ENCODE measurements at places on chromosomes 6 and 20.

DNA sequence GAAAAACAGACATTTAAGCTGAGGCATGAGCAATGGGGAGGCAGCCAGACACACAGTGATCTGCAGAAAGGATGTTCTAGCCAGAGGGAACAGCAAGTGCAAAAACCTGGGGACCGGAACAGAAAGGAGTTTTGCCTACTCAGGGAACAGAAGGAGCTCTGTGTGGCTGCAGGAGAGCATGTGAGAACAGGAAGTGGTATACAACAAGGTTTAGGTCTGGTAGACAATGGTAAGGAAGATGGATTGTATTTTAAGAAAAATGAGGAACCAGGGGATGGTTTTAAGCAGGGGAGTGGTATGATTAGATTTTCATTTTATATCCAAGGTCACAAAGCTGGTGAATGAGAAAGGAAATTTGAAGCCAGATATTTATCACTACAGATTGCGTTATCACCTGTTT is 157.5 kb downstream of the UNC5CL start:
- no peaks in the 10 kb centered on the region for H3K36me3 ChIP-seq
- H3K27ac ChIP-seq: no peak overlapping the region
- no peak for DNase-seq

- peaks cover 20% of the 10 kb centered on the region for H3K27me3 ChIP-seq
- H3K27ac ChIP-seq: no peak overlapping the region
- H3K36me3 ChIP-seq: no peaks in the 10 kb centered on the region
- H3K4me1 ChIP-seq: peaks cover 20% of the 10 kb centered on the region
- no peak for DNase-seq
Measured at GRCh38 chr20:35600993-35601973, 14.3 kb upstream of the SPAG4 start.

DNA sequence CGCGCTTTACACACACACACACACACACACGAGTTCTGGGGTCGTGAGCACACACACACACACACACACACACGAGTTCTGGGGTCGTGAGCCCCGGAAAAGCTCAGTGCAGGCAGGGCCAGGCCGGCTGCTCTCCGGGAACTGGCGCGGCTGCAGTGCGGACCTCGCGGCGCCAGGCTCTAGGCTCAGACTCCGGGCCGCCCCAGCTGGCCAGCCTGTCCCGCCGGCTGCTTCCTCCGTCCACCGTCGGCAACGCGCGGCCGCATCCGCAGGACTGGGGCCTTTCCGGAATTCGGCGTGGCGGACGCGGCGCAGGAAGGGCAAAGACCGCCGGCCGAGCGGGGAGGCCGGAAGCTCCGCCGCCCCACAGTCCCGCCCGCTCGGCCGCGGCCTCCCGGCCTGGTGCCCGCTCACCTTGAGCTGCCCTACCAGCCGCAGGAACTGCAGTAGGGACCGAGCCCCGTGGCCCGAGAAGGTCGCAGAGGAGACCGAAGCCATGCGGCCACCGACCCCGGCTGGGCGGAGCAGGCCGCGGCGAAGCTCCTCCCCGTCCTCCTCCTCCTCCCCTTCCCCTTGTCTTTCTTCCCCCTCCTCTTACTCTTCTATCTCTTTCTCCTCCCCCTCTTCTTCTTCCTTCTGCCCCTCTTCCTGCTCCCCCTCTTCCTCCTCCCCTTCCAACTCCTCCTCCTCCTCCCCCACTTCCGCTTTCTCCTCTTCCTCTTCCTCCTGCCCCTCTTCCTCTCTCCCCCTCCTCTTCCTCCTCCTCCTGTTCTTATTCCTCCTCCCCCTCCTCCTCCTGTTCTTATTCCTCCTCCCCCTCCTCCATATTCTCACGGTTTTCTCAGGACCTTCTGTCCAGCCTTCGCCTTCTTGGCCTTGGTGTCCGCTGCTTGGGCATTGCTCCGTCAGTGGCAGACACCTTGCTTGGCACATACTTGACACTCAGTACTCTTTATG is at the start of gene HDDC2:
HDDC2 (minus strand) TSS at position 533 of the 957 bp plus-strand sequence; CDS start at position 498, 35 bp downstream.
- H3K27me3 ChIP-seq: no peaks in the 10 kb centered on the region
- H3K36me3 ChIP-seq: peaks cover 18% of the 10 kb centered on the region
- H3K27ac ChIP-seq: peak within 1 kb of the TSS; percentile 93
- DNase-seq: peak; percentile 80
- H3K4me3 ChIP-seq: peak within 1 kb of the TSS; percentile 88

- H3K36me3 ChIP-seq: no peaks in the 10 kb centered on the region
- no peak overlapping the region for H3K4me3 ChIP-seq
- H3K27me3 ChIP-seq: no peaks in the 10 kb centered on the region
- peak overlapping the region; percentile 57 for H3K27ac ChIP-seq
- H3K4me1 ChIP-seq: peaks cover 32% of the 10 kb centered on the region
- peak; percentile 77 for DNase-seq
Measured at GRCh38 chr20:50724851-50725723, 6.3 kb upstream of the PARD6B start.

DNA sequence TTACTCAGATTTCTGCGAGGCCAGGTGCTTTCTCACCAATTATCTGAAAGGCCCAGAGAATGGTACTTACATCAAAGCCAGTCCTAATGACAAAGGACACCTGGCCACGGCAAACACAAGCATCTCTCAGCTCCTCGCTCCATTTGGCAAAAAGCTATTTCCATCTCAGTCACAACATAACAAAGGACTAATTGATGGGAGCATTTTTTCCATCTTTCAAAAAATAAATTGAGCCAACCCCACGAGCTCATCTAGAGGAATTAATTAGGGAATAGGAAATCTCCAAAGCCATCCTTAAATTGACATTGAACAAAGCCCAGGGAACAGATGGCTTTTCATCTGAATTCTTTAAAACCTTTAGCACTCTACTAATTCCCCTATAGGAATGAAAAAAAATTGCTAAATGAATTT is 236.7 kb downstream of the HAO1 start:
- no peaks in the 10 kb centered on the region for H3K27me3 ChIP-seq
- no peak overlapping the region for H3K27ac ChIP-seq
- no peak for DNase-seq

DNA sequence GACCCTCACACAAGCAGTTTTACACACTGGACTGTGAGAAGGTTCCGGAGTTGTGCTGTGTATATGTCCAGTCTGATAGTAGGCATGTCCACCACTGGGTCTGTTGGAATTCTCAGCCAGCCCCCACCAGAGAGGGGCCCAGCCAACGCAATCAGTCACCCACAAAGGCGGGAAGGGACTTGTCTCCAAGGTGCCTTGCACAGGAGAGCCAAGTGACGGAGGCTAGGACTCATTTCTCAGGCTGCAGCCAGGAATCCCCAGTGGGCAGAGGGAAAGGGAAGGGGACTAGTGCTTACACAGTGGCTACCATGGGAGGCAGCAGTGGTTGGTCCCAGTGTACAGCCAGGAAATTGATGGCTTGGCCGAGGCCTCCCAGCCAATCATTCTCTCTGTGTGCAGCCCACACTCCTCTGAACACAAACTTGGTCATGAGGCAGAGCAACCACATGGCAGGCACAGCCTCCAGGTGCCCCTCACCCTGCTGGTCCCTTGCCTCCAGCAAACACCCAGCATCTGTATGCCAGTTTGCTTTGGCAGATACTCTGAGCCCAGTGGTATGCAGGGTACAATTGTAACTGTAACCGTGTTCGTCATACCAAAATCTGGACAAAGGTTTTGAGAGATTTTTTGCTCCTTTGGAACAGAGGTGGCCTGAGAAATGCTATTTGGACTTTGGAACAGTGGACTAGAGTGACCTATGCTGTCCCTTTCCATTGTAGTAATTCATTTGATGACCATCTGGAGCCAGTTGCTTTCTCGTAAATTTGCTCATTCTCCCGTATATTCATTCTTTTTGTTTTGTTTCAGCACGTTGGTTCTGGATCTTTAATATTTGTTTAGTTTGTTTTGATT is 72.9 kb upstream of the MYL9 start:
- no peaks in the 10 kb centered on the region for H3K27me3 ChIP-seq
- peak overlapping the region; percentile 97 for H3K27ac ChIP-seq
- no peak overlapping the region for H3K4me3 ChIP-seq
- DNase-seq: no peak
- no peaks in the 10 kb centered on the region for H3K36me3 ChIP-seq

GRCh38 chr20:50009521-50010454 is 27.0 kb downstream of the SNAI1 start:
- H3K36me3 ChIP-seq: no peaks in the 10 kb centered on the region
- H3K4me1 ChIP-seq: peaks cover 7% of the 10 kb centered on the region
- no peak for DNase-seq
- peak overlapping the region; percentile 22 for H3K4me3 ChIP-seq
- peaks cover 15% of the 10 kb centered on the region for H3K27me3 ChIP-seq

DNA sequence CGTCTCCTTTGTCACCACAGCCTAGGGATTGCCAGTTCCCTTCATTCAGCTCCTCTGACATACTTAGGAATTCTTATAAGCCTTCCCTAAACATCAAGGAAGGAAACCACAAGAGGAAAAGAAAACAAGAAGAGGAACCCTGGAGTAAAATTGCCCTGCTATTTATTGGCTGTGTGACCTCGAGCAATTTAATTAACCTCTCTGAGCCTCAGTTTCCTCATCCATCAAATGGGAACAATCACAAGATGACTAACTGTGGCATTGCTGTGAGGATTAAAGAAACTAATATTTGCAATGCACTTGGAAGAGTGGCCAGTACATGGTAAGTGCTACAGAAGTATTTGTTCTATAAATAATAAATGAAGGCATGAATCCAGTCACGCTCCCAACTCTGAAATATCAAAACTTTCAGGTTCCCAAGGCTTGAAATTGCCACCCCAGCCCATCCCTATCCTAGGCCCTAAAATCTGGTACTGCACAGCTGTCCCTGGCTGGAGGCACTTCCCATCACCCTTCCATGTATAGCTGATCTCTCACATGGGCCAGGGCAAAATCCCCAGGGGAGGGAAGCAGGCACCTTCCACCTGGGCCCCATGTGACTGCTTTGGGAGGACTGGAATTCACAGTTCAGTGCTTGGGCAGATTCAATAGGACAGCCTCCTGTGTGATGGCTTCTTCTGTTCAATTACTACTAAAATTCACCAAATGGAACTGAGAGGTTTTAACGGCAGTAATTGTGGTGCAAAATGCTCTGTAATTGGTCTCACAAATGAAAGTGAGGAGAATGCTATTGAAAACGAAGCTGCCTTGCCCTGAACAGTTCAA is 78.0 kb upstream of the MAFB start:
- peaks cover 9% of the 10 kb centered on the region for H3K4me1 ChIP-seq
- H3K27me3 ChIP-seq: no peaks in the 10 kb centered on the region
- H3K4me3 ChIP-seq: no peak overlapping the region
- H3K36me3 ChIP-seq: no peaks in the 10 kb centered on the region

DNA sequence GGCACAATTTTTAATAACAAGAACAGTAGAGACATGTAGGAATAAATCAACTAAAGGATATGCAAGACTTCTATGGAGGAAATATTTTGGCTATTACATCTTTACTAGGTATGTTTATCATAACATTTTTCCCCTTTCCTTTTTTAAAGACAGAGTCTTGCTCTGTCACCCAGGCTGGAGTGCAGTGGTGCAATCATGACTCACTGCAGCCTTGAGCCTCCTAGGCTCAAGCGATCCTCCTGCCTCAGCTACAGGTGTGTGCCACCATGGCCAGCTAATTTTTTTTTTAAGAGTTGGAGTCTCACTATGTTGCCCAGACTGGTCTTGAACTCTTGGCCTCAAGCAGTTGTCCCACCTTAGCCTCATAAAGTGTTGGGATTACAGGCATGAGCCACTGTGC is 37.0 kb downstream of the AKAP7 start:
- no peaks in the 10 kb centered on the region for H3K4me1 ChIP-seq
- no peak for DNase-seq
- peaks cover 4% of the 10 kb centered on the region for H3K36me3 ChIP-seq
- no peaks in the 10 kb centered on the region for H3K27me3 ChIP-seq

- no peaks in the 10 kb centered on the region for H3K27me3 ChIP-seq
- peaks cover 3% of the 10 kb centered on the region for H3K4me1 ChIP-seq
- H3K36me3 ChIP-seq: no peaks in the 10 kb centered on the region
- H3K27ac ChIP-seq: no peak overlapping the region
- H3K4me3 ChIP-seq: no peak overlapping the region
Measured at GRCh38 chr6:3569816-3570215, 113.0 kb upstream of the SLC22A23 start.

- no peaks in the 10 kb centered on the region for H3K27me3 ChIP-seq
- peaks cover 8% of the 10 kb centered on the region for H3K36me3 ChIP-seq
- H3K27ac ChIP-seq: no peak overlapping the region
- no peak for DNase-seq
Measured at GRCh38 chr6:125962900-125963497, 6.4 kb downstream of the HINT3 start.

DNA sequence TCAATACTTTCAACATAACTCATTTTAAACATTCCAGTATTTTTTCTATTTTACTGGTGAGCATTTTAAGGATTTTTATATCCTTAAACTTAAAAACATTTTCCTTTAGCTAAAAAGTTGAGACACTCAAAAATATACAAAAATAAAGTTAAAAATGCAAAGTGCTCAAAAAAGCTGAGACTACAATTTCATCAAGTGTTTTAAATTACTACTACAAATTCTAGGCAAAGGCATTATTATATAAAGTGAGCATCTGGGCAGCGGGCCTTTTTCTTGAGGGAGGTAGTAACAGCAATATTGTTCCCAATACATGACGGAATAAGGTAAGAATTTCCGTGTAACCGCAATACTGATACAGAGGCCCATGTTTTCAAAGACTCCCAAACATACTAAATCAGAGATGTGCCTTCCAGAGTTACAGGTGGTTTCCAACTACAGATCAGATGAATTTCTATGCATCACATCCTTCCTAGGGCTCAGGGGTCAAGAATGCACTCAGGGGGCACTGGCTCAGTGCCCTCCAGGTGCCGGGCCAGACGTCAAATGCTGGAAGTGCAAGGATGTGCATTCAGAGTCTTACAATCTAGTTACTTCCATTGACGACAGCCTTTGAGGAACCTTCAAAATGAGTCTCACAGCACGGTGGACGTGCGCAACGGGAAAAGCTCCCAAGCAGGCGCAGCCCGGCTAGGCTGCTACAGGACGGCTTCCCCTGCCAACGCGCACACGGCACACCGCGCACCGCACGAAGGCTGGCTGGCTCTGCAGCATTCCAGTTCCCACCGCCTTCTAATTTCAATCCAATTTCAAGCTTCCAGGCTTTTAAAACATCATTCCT is 1.7 kb downstream of the PHF10 start:
- peaks cover 28% of the 10 kb centered on the region for H3K4me1 ChIP-seq
- peaks cover under 1% of the 10 kb centered on the region for H3K36me3 ChIP-seq
- H3K4me3 ChIP-seq: peak overlapping the region; percentile 91
- no peaks in the 10 kb centered on the region for H3K27me3 ChIP-seq
- H3K27ac ChIP-seq: peak overlapping the region; percentile 96
- no peak for DNase-seq

- peaks cover 18% of the 10 kb centered on the region for H3K4me1 ChIP-seq
- H3K36me3 ChIP-seq: no peaks in the 10 kb centered on the region
- H3K27ac ChIP-seq: no peak overlapping the region
Measured at GRCh38 chr20:54062812-54063280, 7.5 kb downstream of the BCAS1 start.

DNA sequence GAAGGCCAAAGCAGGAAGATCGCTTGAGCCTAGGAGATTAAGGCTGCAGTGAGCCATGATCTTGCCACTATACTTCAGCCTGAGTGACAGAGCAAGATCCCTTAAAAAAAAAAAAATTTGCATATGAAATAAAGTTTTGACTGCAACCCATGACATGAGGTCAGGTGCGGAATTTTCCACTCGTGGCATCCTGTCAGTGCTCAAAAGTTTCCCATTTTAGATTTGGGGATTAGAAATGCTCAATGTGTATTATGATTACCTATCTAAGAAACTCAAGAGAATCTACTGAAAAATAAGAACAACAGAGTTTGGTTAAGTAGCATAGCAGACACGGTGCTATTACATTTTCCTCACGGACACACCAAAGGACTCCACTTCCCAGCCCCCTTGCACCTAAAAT is 11.7 kb downstream of the SLC23A2 start:
- H3K27me3 ChIP-seq: no peaks in the 10 kb centered on the region

Measured in suprapubic skin (tissue), 4 donors.